Stimulated activated CD4-positive, alpha-beta T cell treated with anti-CD3 and anti-CD28 coated beads, Interleukin-1b, Interleukin-23, amount 100 ng/mL, for 48 hours (primary cell): ENCODE measurements at places on chromosomes 3 and 15.

GRCh38 chr3:78277801-78278200, 1237.9 kb downstream of the ROBO2 start:
- no peak for DNase-seq

GRCh38 chr15:60423537-60423936, 25.8 kb upstream of the ANXA2 start:
- DNase-seq, result no peak

- no peak for DNase-seq
Measured at GRCh38 chr15:63157891-63158431, 684 bp upstream of the RPS27L start.

DNA sequence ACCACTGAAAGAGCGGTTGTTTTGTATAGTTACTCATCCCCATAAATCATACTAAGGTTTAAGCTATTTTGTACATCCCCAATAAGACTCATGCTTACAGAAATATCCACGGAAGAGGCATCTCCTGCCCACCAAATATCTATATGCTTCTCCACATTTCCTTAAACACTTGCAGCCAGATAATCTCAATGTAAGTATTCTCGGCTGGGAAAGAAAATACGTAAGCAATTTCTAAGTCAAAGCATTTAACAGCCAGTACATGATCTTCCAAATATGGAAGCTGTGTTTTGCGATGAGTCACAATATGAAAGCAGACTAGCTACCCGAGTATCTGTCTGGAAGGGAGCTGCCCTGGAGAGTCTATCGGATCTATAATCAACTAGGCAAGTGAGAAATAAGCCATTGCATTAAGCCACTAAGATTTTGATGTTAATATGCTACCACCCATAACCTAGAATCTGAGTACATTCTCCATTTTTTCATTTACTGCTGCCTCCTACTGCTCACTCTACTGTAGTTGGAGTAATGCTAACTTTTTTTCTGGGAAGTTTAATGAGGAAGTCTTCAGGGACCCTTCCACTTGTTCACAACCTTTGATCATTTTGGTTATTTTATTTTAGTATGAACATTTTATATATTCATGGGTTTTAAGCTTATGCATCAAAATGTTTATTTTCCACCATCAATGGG, 26.9 kb upstream of the ZMAT3 start:
- DNase-seq, result no peak

DNA sequence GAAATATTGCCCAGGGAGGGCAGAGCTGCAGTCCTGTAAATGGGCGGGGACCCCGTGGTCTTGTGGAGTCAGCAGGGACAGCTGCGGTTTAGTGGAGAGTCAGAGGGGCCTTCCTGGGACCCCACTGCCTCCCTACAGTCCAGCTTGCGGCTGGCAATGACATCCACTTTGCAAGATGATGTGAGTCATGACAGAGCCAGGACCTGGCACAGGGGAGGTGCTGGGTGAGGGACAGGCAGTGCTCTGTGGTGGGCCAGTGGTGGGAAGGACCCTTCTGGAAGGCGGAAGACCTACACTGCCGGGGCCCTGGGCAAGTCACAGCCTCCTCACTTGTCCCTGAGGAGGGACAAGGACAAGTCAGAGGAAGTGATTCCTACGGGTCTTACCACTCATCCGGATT, 17.8 kb downstream of the APBA2 start:
- no peak for DNase-seq

DNA sequence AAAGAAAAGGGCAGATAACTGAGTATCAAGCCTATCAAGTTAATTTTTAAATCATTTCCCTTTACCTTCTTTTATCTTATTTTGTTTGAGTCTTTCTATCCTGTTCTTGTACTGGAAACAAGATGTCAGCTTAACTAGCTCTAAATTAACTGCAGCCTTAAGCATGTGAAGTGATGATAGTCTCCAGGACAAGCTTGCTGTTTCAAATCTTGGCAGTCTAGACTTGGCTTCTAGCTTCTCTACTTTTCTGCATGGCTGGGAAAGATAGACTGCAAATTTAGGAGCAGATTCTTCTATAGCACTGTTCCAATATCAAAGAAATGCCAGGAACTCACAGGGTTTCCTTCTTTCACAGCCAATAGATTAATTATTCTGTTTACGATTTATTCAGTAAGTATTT, 1034.4 kb downstream of the TUSC7 start:
- no peak for DNase-seq

GRCh38 chr15:84111575-84111974, 124.0 kb upstream of the GOLGA6L4 start:
- DNase-seq, result no peak

DNA sequence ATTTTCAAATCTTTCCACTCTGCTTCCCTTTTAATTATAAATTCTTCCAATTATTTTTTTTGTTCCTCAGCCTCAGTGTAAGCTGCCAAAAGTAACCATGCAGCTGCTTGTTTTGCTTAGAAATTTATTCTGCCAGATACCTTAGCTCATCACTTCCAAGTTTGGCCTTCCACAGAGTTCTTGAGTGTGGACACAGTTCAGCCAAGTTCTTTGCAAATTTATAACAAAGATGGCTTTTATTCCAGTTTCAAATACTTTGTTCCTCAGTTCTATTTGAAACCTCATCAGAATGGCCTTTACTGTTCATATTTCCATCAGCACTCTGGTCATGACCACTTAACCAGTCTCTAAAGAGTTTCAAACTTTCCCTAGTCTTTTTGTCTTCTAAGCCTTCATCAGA, 10.3 kb downstream of the RTP1 start:
- no peak for DNase-seq

GRCh38 chr3:7518026-7518425, 657.1 kb downstream of the GRM7 start:
- DNase-seq, result no peak

DNA sequence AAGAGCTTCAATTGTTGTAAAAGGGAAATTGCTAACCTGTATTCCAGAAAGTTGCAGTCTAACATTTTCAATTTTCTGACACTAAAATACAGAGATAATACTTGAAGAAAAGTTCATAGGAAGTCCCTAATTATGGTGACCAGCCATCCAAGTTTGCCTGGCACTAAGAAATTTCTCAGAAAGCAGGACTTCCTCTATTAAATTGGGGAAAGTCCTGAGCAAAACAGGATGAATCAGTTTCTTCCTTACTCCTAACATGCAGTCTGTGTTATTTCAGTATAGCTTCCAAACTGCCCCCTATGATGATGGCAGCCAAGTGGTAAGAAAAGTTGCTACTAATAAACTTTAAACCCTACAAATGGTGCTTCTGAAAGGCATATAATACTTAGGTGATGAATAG, 133.5 kb upstream of the SGO1 start:
- no peak for DNase-seq

GRCh38 chr3:173993299-173993698, 595.8 kb downstream of the NLGN1 start:
- DNase-seq, result no peak

- DNase-seq, result no peak
Measured at GRCh38 chr3:195727606-195728195, 6.9 kb downstream of the MUC20 start.

- no peak for DNase-seq
Measured at GRCh38 chr3:101011136-101011535, 17.9 kb upstream of the ABI3BP start.

DNA sequence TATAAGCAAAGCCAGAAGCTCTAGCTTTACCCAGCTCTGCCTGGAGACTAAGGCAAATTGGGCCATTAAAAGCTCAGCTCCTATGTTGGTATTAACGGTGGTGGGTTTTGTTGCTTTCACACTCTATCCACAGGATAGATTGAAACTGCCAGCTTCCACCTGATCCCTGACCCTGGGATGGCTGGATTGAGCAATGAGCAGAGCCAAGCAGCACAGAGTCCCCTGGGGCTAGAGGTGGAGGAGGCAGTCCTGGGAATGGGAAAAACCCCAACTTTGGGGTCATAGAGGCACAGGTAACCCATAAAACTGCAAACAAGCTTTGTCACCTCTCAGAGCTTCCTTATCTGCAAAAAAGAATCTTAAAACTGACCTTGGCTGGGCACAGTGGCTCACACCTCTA, 6.6 kb downstream of the RHO start:
- DNase-seq, result no peak

- no peak for DNase-seq
Measured at GRCh38 chr15:57251308-57251707, 125.0 kb upstream of the CGNL1 start.
